ENCODE measurements at places on chromosomes 11 and 22.
A peak's percentile ranks its signal among the peaks of the same experiment; 100 is the strongest.

DNA sequence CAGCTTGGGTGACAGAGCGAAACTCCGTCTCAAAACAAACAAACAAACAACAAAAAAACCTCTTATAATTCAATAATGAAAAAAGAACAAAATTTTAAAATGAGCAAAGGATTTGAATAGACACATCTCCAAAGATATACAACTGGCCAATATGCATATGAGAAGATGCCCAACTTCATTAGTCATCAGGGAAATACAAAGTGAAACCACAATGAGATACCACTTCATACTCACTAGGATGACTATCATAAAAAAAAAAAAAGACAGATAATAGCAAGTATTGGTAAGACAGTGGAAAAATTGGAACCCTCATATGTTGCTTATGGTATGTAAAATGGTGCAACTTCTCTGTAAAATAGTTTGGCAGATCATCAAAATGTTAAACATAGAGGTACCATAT is 28.7 kb upstream of the BARX2 start:
- DNase-seq: no peak

DNA sequence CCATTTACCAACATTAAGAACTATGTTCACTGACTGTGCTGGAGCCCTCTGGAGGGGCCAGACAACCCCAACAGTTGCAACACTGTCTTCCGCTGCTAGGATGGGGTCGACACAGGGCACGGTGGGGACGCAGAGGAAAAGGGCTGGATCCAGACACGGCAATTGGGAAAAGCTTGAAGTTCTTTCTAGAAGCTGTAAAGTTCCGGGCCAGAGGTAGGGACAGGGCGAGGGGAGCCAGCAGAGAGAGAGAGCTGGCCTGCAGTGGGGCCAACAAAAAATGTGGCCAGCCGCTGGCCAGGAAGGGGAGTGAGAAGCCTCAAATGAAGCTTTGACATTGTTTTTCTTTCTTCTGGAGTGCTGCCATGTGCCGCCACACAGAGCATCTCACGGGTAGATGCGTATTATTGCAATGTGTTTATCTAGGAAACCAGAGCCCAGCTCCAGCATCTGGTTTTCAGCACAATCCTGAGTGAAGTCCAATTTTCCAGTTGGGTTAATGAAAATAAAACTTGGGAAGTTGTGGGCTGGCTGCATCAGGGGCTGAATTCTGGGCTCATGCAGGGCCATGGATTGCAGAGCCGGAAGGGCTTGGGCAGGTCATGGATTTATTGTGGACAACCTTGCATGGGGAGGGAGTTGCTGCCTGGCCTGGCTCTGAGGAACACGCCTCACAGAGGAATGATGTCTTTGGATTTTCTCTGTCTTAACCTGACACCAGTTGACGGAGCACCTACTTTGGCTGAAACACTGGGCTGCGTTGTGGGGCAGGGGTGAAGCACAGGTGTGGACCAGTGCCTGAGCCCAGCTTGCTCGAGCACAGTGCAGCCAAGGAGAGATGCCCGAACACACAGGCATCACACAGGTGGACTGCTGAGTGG is 67.6 kb upstream of the AMPD3 start:
- DNase-seq: no peak

DNA sequence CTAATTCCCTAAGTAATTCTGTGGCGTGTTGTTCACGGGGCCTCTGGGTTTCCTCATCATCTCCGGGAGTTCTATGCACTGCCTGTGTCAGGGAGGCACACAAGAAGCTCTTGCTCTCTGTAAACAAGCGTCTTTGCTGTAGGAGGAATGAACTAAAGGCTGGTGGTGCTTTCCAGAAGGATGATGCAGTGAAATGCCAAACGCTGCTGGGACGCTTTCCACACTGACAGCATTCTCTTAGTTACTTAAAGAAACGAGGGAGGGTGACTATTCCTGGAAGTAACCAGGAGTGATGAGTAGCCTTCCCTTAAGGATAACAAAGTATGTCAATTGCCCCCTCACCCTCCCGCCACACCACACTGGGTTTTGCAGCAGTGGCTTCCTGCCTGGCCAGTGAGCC is 38.5 kb upstream of the NUP50 start:
- no peak for DNase-seq

DNA sequence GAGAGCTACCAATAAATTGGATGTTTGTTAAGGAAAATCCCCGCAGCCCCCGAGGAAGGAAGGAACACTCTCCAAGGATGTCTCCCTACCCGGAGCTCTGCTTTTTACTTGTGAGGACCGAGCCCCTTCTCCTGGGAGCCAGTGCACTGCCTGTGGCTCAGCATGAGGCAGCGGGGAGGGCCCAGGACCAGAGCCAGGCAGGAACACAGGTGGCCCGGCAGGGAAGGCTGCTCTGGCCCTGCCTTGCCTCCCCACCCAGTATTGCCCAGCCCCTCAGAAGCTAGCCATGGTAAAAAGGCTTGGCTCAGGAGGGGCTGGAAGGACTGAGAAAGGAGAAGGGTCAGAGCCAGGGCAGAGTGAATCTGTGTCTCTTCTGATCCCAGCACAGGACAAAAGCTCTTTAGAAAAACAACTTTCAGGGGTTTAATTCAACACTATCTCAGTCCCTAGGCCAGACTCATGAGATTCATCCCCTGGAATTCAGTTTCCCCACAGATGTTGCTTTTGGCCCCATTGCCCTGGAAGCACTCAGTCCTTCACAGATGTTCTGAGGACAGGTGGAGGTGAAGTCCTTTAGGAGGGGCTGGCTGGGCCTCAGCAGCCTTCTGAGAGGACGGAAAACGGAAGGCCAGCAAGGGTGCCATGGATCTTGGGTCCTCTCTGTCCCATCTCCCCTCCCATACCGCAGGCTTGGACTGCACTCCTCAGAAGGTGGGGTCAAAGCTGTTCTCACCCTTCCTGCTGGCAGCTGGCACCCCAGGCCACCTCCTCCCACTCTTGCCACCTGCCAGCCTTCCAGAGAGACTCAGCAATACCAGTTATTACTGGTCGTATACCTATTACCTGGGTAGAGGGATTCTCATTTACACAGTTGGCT is 318.9 kb downstream of the NTM start:
- no peak for DNase-seq

GRCh38 chr11:36057379-36058042 is 113.6 kb downstream of the LDLRAD3 start:
- no peak for DNase-seq

DNA sequence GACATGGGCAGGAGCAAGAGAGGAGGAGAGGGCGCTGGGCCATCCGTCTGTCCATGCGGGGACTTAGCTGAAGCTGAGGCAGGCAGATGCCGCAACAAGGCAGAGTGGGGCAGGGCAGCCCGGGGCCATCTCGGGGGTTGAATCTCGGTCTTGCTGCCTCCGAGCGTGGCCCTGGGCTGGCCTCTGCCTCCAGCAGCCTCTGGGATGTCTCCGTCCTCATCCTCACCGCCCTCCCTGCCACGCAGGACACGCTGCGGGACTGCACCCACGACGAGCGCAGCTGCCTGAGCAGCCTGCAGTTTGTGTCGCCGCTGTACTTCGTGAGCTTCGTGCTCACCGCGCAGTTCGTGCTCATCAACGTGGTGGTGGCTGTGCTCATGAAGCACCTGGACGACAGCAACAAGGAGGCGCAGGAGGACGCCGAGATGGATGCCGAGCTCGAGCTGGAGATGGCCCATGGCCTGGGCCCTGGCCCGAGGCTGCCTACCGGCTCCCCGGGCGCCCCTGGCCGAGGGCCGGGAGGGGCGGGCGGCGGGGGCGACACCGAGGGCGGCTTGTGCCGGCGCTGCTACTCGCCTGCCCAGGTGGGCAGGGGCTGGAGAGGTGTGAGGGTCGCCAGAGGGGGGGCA is 108.4 kb downstream of the CACNA1I start:
- DNase-seq: no peak

GRCh38 chr22:48068323-48068885 is 1306.0 kb downstream of the TBC1D22A start:
- no peak for DNase-seq

DNA sequence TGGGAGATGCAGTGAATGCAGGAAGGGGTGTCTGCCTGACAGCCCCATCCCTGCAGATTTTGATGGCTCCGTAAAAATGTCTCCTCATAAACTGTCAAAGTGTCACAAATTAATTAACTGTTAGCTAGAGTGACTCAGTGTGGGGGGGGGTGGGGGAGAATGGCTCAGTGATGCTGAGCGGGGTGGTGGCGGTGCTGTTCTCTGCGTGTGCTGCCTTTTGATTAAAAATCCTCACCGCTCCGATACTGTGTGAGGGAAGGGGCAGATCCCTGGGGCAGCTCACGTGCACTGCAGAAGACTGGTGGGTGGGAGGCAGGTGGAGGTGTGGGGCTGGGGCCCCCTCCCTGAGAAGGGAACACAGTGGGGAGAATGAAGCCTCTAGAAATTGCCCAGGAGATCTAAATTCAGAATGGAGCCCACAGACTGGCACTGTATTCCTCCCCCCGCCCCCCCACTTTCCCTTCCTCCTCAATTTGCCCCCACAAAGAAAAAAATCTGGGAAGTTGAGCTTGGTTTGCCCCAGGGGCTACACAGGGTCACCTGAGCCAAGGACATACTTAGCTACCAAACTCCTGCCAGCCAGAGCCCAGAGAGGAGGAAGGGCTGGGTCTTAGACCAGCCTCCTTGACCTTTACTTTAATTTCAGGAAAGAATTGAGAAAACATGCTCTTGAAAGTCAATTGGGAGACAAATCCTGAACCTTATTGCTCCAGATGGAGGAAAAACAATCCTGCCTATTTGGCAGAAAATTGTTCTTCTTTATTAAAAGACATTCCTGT is 39.8 kb downstream of the DRD2 start:
- DNase-seq: no peak

DNA sequence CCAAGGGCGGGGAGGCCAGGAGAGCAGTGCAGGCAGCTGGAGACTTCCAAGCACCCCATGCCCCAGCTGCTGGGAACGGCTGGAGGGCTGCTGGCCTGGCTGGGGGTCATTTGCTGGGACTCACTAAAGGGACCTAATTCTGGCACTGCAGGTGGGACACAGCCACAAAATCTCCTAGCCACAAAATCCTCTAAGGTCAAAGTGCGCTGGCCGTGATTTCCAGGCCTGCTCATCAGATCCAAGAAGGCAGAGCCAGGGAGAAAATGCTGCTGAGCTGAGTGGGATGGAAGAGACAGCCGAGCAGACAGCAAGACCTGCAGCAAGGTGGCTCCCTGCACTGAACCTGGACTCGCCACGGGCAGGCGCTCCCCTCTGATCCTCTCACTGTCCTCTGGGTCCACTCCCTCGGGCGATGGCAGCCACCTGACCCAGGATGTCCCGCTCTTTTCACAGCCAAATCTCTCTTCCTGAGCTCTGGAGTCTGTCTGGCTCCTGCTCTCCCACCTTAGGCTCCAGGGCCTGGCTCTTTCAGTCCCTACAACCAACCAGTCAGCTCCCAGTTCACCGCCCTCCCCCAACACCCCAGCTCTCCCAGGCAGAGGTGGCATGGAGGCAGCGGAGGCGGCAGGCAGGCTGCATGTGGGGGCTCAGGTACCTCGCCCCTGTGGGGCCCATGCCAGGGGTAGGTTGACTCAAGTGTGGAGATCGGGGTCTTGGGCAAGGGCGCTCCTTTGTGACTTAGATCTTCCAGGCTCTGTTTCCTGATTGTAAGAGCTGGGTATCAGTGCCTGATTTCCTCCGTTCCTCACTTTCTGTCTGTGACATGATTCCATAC is 14.5 kb downstream of the OVOL1 start:
- no peak for DNase-seq

DNA sequence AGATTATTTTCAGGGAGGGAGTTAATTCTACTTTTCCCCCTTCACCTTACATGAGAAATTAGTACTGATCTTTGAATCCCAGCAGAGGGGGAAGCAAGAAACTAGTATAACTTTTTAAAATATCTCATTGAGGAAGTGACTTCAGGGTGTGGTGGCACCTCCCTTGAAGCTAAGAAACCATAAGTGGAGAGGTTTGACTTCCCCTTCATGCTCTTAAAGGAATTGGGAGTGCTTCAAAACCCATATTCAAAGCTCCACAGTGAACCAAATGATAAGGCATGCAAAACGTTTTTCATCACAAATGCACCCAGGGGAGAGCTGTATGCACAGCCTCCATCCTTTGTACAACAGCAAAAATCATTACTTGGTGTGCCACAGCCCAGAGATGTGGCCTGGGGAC is 540 bp downstream of the MS4A14 start:
- no peak for DNase-seq

GRCh38 chr11:99884750-99885149 is 802.3 kb upstream of the ARHGAP42 start:
- no peak for DNase-seq

GRCh38 chr11:118870396-118871343 is 13.0 kb upstream of the CXCR5 start:
- DNase-seq: no peak

- no peak for DNase-seq
Observed at GRCh38 chr11:124640666-124641065, 18.0 kb downstream of the TBRG1 start.

GRCh38 chr11:69309631-69310280 is 15.8 kb downstream of the MYEOV start:
- DNase-seq: peak; percentile 26

- DNase-seq: no peak
Observed at GRCh38 chr11:69398529-69399492, 82.7 kb upstream of the LINC01488 start.

- no peak for DNase-seq
Observed at GRCh38 chr11:73137262-73137943, 4.7 kb downstream of the FCHSD2 start.

DNA sequence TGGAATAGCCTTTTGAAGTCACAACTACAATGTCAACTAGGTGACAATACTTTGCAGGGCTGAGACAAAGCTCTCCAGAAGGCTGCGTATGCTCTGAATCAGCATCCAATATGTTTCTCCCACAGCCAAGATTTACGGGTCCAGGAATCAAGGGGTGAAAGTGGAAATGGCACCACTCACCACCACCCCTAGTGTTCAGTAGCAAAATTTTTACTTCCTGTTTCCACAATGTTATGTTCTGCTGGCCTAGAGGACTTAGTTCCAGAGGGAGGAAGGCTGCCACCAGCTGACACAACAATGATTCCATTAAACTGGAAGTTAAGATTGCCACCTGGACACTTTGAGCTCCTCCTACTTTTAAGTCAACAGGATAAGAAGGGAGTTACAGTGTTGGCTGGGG is 68.5 kb upstream of the MPEG1 start:
- DNase-seq: no peak

GRCh38 chr11:20775331-20775730 is 105.9 kb downstream of the NELL1 start:
- no peak for DNase-seq

DNA sequence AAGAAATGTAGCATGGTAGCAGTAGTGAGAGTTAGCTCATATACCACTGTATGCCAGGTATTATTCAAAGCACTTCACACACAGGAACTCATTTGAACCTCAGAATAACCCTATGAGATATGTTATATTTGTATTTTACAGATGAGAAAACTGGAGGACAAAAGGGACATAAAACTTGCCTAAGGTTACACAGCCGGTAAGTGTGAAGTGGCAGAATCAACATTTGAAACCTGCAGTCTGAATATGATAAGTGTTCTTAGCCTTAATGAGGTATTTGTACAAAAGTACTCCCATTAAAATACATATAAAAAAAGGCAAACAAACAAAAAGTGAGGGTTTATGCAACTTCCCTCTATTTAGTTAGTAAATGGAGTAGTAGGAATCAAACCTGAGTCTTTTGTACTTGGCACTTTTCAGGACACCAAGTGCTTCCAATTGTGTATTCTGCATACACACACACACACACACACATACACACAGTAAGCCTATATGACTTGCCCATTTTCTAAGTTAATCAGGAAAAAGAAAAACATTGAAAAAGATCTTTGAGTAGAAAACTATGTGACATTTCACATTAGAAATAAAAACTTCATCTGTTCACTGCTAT is 223.9 kb upstream of the FOLH1 start:
- no peak for DNase-seq

GRCh38 chr11:72111300-72112142 is 974 bp downstream of the ANAPC15 start:
- no peak for DNase-seq

Measured in activated CD4-positive, CD25-positive, alpha-beta regulatory T cell treated with anti-CD3 and anti-CD28 coated beads, Interleukin-2, amount 50 U/mL, for 72 hours (primary cell).